ENCODE measurements at places on chromosomes 12 and 14.

GRCh38 chr12:27143256-27144069 lies 61.1 kb upstream of the C12orf71 start:
- DNase-seq = no peak

- peak; percentile 43 for DNase-seq
These were observed 59.4 kb downstream of the ZNF664 start for GRCh38 chr12:124032265-124032886.

- no peak for DNase-seq
These were observed 7.2 kb upstream of the LMO3 start for GRCh38 chr12:16613199-16613598.

GRCh38 chr12:6462234-6462995 lies 8.1 kb downstream of the VAMP1 start:
- peak; percentile 58 for DNase-seq

- DNase-seq = no peak
These were observed 12.7 kb downstream of the PROX2 start for GRCh38 chr14:74863274-74863673.

DNA sequence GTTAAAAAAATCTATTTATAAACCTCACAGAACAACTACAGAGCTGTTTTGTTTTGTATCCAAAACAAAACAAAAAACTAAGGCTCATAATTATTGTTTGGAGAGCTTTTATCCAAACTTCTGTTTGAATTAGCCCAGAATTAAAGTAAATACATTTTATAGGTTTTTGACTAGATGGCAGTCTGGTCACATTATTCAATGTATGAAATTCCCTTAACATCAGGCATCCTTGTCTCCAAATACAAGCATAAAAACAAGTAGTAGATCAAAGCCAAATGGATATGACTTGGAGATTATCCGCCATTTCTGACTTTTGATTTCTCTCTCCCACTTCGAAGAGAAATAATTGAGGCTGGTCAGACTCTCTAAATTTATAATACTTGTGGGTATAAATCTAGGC lies 63.5 kb downstream of the SLC38A1 start:
- no peak for DNase-seq

DNA sequence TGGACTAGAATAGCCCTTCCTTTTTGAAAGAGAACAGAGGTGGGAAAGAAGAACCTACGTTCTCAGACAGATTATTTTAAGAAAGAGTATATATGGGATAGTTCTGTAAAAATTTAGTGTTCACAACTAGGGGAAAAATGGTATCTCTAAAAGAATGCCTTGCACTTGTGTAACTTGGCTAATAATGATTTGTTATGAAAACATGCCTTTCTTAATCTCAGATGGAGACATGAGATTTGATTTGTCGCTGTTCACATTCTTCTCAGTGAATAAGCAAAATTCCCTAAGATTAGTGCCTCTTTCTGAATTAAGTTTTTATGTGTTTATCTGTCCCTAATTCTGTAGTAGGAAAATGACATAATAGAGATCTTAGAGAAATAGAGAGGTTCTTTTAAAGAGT lies 100.8 kb downstream of the USP15 start:
- DNase-seq = no peak

- no peak for DNase-seq
These were observed 1.7 kb downstream of the PLEK2 start for GRCh38 chr14:67410313-67410712.

DNA sequence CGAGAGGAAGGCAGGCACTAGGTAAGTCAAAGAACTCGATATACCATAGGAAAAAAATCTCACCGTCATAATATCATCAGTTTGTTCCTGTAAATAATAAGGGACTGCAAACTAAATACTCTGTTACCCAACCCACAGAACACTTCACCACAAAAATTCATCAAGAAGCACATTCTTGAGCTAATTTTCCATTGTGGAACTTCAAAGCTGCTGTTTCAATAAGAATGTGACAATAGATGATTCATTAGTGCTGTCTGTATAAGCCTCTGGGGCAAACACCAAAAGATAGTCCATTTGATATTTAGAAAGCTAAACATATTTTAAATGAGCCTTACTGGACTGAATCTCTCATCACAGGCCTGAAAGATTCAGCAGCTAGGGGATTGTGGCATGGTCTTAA lies 219.4 kb downstream of the KSR2 start:
- no peak for DNase-seq

DNA sequence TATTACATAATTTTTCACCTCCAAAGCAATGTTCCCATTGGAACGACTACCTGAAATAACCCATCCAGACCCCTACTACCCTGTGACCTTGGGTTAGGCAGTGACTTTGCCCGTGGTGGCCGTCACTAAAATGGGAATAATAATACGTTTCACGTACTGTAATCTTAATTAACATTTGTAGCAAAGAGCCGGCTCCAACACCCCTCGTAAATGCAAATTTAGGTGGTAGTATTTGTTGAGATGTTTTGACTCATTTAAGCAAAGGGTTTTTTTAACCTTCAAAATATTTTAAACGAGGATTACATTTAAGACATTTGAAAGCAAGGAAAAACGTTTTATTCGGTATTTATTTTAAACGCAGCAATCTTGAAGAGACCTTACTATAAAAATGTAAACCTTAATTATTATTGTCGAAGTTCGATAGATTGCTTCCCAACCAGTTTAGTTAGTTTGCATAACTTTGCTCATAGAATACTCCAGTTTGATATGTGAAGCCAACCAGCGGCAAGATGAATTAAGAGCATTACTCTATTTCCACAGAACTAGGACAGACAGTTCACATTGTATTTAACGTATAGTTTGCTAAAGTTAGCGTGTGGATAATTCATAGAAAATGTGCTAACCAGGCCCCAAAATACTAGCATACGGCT lies 1.4 kb upstream of the ARID2 start:
- no peak for DNase-seq

DNA sequence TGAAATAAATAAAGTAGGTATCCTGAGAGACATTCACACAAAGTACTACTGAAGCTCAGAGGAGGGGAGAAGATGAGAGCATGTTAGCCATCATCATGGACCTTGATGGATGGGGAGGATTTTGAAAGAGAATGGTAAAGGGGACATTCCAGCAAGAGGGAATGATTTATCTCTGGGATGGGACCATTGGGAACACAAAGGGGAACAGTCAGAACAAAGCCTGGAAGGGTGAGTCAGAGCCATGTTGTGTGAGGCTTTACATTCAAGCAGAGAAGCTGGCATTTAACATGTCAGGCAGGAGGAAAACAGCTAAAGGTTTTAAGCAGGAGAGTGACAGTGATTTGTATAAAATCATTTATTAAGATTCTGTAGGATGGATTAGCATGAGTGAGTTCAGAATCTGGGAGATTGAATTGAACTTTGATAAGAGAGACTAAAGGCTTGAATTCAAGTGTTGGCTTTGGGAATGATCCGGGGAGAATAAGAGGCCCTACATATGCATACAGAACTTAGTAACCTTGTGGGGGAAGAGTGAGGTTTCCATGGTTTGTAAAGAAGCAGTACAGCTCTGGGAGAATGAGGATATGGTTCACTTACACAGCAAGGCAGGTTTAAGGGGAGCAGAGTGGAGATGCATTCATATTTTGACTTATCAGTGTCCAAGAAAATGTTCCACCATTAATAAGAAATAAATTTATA lies 174.4 kb downstream of the SYT10 start:
- DNase-seq = no peak

GRCh38 chr12:121403721-121404120 lies 3.8 kb downstream of the RNF34 start:
- no peak for DNase-seq

DNA sequence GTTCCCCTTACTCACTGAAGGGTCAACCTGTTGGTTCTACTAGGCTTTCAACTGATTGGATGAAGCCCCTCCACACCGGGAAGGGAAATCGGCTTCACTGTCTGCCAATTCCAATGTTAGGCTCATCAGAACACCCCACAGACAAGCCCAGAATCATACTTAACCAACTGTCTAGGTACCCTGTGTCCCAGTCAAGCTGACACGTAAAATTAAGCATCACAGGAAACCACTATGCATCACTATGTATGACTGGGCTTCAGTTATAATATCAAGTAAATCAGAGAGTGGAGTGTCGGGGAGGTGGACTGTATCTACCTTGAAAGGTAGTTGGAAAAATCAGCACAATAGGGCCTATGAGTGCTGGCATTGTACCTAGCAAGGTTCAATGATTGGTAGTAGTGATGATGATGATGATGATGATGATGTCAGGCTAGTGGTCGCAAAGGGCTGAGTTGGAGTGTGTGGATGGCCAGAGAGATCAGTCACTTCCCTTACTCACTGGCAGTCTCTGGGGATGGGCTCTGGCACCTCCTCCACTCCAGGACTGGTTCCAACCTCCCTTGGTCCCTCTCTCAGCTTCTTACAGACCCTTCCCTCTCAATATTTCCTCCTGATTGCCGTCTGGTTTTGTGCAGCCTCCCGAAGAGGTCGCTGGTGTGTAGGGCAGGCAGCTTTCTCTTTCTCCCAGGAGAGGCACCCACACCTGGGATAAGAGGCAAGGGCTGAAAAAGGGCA lies 3.3 kb upstream of the ATG101 start:
- no peak for DNase-seq

GRCh38 chr14:58717211-58717610 lies 79.4 kb downstream of the DACT1 start:
- DNase-seq = no peak

GRCh38 chr14:68649476-68650189 lies 143.2 kb downstream of the ZFP36L1 start:
- no peak for DNase-seq

DNA sequence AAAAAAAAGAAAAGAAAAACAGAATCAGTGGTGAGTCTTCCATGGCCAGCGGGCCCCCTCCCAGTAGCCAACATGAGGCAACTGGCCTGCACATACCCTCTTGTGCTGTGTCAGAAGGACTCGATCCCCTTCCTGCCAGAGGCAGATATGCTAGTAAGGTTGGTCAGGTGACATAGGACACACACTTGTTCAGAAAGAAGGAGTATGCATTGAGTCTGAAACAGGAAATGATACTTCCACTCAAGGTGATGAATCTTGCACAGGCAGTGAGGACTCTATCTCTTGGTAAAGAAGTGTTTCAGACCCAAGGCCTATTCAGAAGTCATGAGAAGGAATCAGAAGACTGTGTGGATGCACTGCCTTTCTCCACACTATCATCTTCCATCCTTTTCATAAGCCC lies 269.7 kb upstream of the FAR2 start:
- DNase-seq = no peak

GRCh38 chr12:3751151-3752095 lies 1.5 kb downstream of the CRACR2A start:
- peak; percentile 33 for DNase-seq

DNA sequence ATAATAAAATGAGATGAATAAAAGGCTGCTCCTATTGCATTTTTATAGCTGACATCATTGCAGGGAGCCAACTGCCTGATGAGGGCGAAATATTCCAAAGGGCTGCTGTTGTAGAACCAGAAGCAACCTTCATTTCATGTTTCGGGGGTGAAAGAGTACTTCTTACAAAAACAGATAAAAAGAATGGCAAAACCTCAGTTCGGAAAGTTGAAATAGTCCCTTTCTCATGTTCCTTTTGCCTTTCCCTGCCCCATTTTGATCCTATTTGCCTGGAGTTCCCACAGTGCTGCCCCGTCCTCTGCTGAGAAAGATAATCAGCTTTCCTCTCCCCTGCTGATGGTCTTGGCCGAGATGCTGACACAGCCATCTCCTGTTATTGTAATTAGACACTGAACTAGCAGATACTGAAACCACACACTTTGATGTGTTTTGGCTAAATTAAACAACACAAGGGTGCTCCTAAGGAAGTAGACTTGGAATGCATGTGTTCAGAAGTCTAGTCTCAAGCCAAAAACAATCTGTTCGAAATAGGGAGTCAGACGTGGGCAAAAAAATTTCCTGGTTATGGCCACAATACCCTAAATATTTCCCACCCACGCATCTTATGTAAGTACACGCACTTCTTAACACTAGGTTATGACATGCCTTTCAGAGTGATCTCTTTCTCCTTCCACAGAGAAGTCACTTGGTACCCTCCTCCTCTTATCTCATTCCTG lies 117.2 kb downstream of the PPM1H start:
- DNase-seq = no peak

DNA sequence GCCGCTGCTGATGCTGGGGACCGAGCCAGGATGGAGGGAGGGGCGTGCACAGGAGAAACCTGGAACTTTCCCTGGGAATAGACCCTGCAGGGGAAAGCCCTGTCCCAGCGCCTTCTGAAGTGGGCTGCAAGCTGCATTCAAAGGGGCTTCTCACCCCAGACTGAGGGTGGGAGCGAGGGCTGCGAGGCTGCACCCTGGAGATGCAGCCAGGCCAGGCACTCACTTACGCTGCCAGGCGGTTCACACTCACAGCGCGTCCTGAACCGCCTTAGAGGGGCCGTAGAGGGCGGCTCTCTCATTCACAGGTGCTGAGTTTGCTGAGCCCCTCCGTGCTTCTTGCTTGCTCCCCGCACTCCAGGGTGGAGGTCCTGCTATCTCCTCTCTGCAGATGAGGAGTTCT lies 208.5 kb upstream of the C14orf180 start:
- DNase-seq = no peak

DNA sequence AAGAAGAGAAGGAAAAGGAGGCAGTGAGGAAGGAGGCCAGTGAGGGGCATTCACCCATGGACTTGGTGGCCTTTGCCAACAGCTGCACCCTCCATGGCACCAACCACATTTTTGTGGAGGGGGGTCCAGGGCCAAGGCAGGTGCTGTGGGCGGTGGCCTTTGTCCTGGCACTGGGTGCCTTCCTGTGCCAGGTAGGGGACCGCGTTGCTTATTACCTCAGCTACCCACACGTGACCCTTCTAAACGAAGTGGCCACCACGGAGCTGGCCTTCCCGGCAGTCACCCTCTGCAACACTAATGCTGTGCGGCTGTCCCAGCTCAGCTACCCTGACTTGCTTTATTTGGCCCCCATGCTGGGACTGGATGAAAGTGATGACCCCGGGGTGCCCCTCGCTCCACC lies 11.4 kb upstream of the SMARCD1 start:
- DNase-seq = no peak

GRCh38 chr14:50173891-50174290 lies 57.5 kb downstream of the SOS2 start:
- no peak for DNase-seq

GRCh38 chr14:100309028-100309737 lies 2.9 kb upstream of the SLC25A29 start:
- no peak for DNase-seq

DNA sequence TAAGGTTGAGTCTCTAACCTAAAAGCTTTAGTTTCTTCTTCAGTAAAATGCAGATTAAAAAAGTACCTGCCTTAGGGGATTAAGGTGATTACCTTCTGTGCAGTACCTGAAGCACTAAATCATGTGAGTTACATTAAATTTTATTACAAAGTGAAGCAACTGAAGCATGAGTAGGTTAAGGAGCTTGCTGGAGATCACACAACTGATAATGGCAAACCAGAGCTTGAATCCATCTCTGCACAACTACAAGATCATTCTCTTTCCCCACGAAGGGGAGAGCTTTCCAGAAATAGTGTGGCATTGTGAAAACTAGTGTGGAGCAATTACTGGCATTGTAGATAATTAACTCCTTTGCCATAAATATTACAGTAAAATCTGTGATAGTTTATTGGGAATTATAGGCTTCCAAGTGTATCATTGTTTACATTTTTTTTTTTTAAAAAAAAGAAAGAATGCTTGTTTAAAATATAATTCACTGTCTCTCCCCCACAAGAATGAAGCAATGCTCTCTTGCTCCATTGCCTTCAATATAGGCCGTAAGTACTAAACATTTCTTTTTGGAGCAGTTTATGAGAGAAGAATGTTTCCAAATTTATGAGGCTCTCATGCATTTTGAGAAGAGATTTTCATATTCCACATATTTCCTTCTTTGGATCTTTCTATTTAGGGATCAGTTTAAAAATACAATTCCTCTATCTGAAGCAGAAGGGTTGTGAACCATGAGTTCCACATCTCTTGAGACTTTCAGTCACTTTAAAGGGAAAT lies 20.5 kb downstream of the SLC38A2 start:
- DNase-seq = no peak

Data from stimulated activated CD4-positive, alpha-beta T cell treated with anti-CD3 and anti-CD28 coated beads, Interleukin-15, amount 100 ng/mL, for 24 hours (primary cell).